ENCODE measurements at places on chromosomes 13 and 19.

GRCh38 chr13:66574606-66575005 is 655.5 kb downstream of the PCDH9 start:
- DNase-seq = peak; percentile 24

GRCh38 chr13:60755380-60756163 is 358.6 kb downstream of the TDRD3 start:
- no peak for DNase-seq

- no peak for DNase-seq
Observed at GRCh38 chr19:49434907-49435583, 6.3 kb downstream of the SLC17A7 start.

- DNase-seq = no peak
Observed at GRCh38 chr19:47183601-47184000, 47.4 kb downstream of the BBC3 start.

GRCh38 chr13:31063772-31064171 is 97.9 kb downstream of the HSPH1 start:
- DNase-seq = no peak

DNA sequence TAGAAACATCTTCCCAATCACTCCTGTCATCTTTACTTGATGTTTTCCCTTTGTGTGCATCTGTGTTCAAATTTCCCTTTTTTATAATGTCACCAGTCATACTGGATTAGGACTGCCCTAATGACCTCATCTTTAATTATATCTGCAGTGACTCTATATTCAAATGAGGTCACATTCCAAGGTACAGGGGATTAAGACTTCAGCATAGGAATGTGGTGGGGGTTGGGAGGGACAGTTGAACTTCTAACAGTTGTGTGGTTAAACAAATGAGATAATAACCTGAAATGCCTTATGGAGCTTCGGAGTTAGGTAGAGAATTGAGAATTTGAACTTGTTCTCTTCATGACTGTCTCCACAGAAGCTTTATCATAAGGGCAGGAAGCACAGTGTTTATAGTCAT is 23.0 kb downstream of the PAN3 start:
- DNase-seq = no peak

GRCh38 chr19:30649934-30650614 is 277.9 kb downstream of the ZNF536 start:
- DNase-seq = no peak

- peak; percentile 27 for DNase-seq
Observed at GRCh38 chr13:41008349-41008980, 10.7 kb downstream of the ELF1 start.

- DNase-seq = no peak
Observed at GRCh38 chr19:38093587-38093986, 130.4 kb downstream of the DPF1 start.

- DNase-seq = no peak
Observed at GRCh38 chr13:94667190-94667589, 45.2 kb downstream of the SOX21 start.

DNA sequence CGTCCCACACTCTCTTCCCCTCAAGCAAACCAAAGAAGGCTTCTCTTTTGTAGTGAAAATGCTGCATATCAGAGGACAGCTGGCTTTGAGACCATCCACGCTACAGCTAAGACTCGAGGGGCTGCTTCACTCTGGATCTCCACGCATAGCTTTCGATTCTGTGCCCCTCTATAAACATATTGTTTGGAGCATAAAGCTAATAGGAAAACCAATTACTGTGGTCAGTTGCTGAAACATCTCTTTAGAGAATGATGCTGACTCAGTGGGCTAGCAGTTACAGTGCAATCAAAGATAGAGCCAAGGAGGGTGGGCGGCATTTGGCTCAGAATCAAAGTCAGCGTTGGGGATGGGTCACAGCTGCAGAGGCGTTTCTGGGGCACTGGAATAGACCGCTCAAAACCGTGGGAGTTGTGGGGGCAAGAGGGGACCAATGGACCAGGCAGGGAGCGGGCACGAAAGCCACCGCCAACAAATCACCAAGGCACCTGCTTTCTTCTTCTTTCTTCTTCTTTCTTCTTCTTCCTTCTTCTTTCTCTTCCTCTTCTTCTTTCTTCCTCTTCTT is 76.7 kb downstream of the RASL11A start:
- no peak for DNase-seq

GRCh38 chr13:43333176-43333575 is 309.8 kb downstream of the DNAJC15 start:
- no peak for DNase-seq

DNA sequence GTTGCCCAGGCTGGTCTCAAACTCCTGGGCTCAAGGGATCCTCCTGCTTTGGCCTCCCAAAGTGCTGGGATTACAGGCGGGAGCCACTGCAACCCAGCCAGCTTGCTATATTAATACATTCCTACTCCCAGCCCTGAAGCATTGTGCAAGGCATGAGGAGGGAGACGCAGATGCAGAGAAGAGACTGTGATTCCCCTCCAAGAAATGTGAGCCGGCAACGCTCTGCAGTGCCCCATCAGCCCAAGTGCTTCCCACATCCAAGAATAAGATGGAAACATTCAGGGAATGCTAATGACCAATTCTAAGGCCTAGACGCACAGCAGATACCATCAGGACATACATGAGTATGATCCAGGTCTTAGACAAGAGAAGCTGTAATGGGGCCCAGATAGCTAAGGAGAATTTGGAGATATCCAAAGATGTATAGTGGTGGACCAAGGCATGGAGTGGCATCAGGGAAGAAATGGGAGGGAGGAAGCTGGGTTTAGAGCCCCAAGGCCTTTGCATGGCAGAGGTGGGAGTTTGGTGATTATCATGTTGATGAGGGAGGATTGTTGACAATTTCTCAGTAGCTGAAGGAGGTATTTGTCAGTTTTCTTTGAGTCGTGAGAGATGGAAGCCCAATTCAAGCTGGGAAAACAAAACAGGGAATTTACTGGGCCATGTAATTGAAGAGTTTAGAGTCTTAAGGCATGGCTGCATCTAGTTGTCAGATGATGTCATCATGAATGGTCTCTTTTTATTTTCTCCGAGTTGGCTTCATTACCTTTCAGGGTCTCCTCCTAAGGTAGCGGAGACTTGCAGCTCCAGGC is 2.9 kb downstream of the PPM1N start:
- no peak for DNase-seq

DNA sequence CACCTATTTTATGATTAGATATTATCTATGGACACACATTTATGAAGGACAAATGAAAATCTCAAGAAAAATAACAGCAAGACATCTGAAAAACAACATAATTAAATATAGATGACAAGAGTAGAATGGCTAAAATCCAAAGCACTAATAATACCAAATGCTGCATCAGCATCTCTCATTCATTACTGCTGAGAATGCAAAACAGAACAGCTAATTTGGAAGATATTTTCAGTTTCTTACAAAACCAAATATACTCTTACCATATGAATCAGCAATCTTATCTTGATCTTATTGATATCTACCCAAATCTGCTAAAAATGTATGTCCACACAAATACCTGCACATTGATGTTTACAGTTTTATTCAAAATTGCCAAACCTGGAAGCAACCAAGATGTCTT is 829.1 kb upstream of the MIR17HG start:
- DNase-seq = no peak

- DNase-seq = no peak
Observed at GRCh38 chr19:3665681-3666544, 34.4 kb downstream of the PIP5K1C start.

GRCh38 chr13:109162248-109163036 is 533.0 kb downstream of the MYO16 start:
- no peak for DNase-seq

DNA sequence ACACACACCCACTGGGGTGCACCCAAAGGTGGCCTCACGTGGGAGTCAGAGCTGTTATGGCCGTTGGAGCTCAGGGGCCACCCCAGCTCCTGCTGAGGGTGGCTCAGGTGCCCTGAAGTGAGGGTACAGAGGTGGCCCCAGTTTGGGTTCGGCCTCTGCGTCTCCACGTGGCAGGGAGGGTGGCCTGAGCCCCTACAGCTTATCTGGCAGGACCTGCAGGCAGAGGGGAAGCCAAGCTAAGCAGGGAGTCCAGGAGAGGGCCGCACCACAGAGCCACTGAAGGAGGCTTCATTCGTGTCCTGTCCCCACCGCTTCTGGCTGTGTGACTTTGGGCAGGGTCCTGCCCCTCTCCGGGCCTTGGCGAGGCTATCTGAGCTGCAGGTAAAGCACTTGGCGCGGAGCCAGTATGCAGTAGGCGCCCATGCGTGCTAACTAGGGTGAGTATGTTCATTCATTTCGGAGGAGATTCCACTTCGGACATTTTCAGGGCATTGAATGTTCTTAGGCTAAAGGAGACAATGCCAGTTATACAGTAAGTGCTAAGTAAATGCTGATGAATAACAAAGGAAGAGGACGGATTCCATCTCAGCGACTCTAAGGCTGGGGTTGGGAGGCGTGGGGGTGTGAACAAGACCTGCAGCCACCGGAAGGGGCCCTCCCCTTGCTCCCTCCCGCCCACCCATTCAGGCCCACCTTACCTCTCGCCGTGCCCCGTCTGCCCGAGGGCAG is 4.9 kb downstream of the REX1BD start:
- no peak for DNase-seq

- DNase-seq = no peak
Observed at GRCh38 chr13:21885714-21886224, 214.9 kb downstream of the FGF9 start.

DNA sequence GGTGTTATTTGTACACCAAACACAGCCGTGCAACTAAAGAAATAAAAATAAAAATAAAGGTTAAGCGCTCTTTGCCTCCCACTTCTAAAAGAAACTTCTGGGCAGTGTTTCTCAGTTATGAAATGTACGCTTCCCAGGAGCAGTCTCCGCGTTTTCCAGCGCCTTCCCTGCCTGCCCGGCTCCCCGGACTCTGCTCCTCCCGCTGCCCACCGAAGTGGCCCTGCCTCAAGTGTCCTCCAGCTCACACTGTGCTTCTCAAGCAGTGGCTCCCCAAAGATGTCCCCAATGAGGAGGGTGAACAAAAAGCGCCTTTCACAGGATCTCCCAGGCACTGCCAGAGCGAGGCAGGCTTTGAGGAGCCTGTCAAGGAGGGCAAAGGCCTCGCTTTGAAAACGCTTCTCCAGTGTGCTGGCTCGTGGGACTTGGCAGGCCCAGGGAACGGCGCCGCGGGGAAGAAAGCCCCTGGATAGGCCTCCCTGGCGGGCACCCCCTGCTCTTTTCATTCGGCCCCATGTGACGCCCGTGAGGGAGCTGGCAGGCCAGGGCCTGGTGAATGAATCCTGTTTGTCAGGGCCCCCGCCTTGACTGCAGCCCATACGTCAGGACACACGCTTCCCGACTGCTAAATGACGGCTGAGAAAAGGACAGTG is 187.1 kb downstream of the FOXO1 start:
- DNase-seq = no peak

DNA sequence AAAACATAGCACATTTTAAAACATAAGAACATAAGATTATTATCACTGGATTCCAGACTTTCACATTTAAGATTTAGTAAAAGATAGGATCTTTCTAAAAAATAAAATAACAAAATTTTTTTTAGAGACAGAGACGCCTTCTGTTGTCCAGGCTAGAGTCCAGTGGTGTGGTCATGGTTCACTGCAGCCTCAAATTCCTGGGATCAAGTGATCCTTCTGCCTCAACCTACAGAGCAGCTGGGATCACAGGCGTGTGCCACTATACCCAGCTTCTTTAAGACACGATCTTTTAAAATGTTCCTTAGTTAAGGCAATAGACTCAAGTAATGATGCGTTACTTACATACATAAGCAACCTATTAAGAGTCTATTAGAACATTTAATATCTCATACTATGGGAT is 32.7 kb downstream of the ALG5 start:
- no peak for DNase-seq

DNA sequence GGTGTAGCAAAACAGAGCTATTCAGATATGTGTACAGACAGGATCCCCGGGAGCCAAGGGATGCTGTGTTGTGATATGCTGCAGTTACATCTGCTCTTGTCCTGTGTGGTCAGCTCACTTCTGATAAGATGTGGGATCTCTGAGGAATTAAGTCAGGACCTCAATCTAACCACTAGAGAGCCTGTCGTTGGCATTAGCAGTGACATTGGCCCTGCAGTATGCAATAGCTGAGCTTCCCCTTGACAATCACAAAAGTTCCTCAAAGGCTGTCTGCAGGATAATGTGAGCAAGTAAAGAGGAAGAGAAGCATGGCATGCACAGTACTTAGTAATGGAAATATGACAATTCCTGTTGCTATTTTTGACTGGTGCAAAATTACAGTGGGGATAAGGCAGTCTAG is 203.4 kb upstream of the MIR17HG start:
- DNase-seq = no peak

DNA sequence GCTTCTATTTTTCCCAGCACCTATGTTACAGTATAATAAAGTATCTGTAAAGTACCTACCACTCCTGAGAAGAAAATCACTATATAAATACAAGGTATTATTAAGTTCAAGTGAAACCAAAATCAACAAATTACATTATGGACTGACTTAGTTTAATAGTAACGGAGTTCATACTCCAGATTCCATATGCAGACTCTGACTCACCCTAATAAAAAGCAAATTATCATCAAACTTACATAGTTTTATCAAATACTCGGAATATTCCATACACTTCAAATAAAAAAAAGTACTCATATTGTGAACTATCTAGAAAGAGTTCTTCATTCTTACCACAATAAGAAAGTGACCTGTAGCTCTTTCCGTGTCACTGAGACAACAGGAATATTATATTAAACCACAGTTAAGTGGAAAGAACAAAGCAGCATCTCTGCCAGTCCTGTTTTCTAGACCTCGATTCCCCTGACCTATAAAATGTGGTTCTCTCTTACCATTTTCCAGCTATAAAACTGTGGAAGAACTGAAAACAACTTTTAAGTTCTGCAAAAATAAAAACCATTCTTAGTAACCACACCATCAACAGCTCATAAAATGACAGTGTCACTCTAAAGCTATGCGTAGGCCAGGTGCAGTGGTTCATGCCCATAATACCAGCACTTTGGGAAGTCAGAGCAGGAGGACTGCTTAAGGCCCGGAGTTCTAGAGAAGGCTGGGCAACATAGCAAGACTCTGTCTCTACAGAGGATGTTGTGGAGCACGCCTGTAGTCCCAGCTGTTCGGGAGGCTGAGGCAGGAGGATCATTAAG is 42.6 kb downstream of the USP12 start:
- DNase-seq = no peak

DNA sequence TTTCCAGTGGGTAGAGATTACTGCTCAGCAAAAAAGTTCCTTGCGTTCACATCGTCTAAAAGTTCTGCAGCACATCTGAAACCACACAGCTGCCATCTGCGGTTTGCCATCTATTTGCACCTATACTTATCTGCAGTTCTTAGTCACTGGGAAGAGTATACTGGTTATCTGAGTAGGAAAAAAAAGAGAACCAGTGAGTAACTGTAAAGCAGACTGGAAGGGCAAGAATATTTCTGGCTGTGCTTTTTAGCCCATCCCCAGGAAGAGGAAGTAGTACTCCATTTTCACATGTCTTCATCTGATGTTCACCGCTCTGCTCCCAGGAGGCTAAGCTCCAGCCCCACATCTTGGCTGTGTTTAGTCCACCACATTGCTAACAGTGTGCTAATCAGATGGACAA is 35.6 kb downstream of the EFNB2 start:
- DNase-seq = no peak

- no peak for DNase-seq
Observed at GRCh38 chr19:37007587-37008220, 70.5 kb upstream of the ZNF420 start.

GRCh38 chr19:39083983-39084731 is at the start of gene ACP7:
Gene ACP7, plus strand, starts transcription at chr19:39084368. Its CDS starts 902 bp downstream, at chr19:39085270.
- no peak for DNase-seq

- no peak for DNase-seq
Observed at GRCh38 chr13:98343461-98343860, 166.4 kb upstream of the RNF113B start.

Data from non-pigmented ciliary epithelial cell (primary cell).